ENCODE measurements at places on chromosomes 2 and 18.

GRCh38 chr2:233145726-233146125 lies 85.6 kb downstream of the INPP5D start:
- DNase-seq = no peak

- no peak for DNase-seq
Measured at GRCh38 chr2:19785867-19786266, 115.9 kb downstream of the TTC32 start.

DNA sequence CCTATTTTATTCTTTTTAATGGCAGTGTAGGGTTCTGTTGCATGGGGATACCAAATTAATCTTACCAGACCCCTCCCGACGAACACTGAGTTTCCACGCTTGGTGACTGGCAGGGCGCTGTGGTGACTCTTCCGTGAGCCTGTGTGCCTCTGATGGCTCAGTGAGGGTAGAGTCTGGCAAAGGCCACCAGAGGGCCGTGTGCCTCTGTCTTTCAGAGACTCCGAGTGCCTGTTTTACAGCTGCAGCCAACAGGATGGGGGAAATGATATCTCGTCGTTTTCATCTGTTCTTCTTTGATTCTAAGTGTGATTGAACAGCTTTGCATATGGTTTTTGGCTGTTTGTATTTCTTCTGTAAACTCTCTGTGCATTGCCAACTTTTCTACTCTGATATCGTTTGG lies 99.8 kb downstream of the ZNF236 start:
- peak; percentile 55 for DNase-seq

DNA sequence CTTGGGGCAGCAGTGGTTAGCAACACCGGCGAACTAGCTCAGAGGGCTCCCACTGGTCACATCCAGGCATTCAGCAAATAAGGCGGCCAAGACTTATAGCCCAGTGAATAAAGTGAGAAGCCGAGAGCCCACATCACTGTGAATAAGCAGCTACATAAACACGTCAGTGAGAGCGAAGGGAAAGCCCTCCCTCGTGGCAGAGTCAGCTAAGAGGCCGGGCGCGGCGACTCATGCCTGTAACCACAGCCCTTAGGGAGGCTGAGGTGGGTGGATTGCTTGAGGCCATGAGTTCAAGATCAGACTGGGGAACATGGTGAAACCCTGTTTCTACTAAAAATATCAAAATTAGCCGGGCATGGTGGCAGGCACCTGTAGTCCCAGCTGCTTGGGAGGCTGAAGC lies 5.2 kb downstream of the D2HGDH start:
- DNase-seq = no peak

- DNase-seq = no peak
Measured at GRCh38 chr2:241893265-241893664, 23.7 kb downstream of the RTP5 start.

DNA sequence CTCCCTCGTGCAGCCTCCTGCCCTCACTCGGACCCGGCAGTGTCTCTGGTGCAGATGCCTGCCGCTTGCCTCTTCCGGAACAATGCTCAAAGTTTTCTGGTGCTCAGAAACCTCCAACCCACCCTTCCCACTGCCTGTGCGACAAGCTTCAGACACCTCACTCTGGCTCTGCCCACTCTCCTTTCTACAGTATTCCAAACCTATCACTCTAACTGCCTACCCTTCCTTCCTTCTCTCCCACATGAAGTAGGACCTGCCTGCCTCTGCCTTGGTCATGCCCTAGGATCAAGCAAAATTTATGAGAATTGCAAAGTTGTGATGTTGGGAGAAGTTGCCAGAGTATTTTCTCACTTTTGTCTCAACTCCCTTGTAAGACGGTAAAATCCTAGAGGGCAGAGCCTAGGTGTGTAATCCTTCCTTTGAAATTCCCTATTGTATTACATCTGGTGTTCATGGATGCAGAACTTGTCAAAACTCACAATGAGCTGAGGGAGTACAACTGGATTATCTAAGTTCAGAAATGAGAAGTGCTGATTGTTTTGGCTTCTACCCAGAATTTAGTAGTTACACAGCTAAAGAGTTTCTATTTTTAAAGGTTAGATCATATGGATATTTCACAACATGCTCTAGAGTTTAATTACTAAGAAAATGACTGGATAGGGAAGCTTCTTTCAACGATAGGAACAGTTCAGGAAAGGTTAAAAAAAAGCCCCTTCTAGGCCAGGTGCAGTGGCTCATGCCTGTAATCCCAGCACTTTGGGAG lies 7.2 kb downstream of the NPC1 start:
- DNase-seq = no peak

GRCh38 chr2:235937936-235938335 lies 230.2 kb downstream of the GBX2 start:
- DNase-seq = no peak

- no peak for DNase-seq
Measured at GRCh38 chr2:208490492-208490891, 83.9 kb downstream of the PTH2R start.

DNA sequence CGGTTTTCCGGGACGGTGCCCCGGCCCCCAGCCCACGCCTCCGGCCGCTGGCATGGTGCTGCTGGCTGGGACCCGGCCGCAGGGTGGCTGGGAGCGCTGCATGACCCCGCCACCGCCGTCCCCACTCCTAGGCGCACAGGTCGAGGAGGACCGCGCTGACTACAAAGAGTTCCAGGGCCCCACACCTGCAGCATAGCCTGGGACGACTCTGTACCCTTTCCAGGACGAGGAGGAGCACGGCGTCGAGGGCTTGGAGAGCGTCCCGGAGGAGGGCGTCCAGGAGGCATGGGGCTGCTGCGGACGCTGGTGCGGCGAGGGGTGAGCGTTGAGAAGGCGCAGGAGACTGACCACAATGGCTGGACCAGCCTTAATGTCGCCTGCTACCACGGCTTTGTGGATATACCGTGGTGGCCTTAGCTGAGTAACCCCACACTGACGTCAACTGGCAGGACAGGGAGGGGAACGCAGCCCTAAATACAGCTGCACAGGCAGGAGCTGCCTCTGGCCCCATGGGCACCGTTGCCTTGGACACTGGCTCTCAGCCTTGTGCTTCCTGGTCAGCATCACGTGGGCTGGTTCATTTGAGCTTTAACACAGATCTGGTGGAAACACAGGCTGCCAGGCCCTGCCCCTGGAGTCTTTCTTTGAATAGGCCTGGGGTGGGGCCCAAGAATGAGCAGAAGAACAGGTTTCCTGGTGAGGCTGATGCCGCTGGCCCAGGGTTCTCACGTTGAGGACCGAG lies 40.9 kb upstream of the TRIM43B start:
- DNase-seq = no peak

DNA sequence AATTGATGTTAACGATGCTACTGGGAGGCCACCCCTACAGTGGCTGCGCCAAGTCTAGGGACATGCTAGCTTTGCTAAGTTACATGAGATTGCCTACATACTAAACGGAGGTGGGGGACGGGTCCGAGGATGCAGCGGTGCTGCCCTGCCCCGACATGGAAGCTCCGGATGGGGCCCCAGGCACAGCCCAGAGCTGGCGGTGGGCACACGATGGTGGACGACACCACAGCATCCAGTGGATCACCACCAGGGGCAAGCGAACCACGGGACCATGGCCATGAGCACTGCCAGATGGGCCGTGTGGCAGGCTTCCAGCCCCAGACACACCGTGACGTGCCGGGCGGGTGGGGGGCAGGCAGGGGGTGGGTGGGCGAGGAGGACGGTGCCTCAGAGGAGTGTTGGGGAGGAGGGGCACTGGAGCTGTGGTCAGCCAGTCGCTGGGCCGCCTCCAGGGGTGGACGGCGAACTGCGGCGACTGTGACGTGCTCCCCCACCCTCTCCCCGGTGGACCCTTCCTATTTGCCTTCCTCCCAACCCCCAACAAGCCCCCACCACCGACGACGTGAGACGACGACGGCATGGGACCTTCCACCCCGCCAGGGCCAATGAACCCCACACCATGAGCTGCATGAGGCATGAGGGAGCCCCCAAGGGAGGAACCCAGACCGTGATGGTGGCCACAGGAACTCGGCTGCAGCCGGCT lies 90.6 kb upstream of the ANKRD30BL start:
- DNase-seq = no peak

GRCh38 chr2:197993830-197994229 lies 189.4 kb downstream of the PLCL1 start:
- no peak for DNase-seq

- no peak for DNase-seq
Measured at GRCh38 chr2:134603966-134604365, 114.8 kb downstream of the TMEM163 start.

- DNase-seq = no peak
Measured at GRCh38 chr2:218885981-218886947, 5.6 kb downstream of the WNT10A start.

- DNase-seq = no peak
Measured at GRCh38 chr2:8406271-8406670, 275.6 kb upstream of the ID2 start.

DNA sequence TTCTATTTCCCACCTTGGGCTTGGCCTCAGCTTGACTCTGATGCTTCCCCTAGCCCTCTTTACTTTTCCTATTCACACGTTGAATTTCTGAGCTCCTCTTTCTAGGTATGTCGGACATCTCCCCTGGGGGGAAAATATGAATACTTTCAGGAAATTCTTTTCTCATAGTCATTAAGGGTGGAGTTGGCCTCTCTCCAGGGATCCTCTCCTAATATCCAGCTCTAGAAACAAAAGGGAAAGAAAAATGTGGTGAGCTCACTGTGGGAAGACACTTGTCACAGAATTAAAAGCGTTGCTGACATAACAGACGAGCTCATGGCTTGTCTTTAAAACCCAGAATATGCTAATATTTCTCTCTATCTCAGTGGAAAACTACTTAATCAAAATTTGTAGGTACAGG lies 132.7 kb upstream of the MEX3C start:
- no peak for DNase-seq

DNA sequence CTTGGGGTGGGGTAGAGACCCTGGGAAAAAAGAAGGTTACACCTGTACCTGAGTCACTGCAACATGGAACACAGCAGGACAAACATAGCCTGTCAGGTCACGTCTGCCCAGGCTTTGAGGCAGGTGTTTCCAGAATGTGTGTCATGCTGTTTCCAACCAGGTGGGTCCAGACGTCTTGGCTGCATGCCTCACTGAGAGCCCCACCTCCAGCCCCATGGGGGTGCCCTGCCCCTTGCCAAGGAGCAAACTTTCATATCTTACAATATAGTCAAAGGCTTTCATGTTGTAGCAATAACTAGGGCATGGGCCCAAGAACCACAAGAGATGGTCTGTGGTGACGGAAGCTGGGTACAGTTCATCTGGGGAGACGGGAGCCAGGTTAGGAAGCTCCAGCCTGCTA lies 499.7 kb downstream of the BCL11A start:
- no peak for DNase-seq

DNA sequence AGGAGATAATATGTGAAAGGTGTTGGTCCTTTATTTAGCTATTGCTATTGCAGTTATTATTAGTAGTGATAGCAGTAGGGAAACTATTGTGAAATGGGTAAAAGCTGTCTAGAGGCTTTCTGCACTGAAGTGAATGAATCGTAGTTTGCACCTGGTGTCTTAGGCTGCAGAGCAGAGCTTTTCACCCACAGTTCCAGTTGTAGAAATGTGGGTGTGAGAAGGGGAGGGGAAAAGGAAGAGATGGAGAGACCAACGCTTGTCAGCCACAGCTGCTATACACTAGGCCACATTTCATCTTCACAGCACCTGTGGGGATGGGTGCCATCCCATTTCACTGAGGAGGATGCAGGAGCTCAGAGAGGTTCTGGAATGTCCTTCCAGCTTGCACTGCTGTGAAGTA lies 50.0 kb downstream of the TRPM8 start:
- DNase-seq = no peak

DNA sequence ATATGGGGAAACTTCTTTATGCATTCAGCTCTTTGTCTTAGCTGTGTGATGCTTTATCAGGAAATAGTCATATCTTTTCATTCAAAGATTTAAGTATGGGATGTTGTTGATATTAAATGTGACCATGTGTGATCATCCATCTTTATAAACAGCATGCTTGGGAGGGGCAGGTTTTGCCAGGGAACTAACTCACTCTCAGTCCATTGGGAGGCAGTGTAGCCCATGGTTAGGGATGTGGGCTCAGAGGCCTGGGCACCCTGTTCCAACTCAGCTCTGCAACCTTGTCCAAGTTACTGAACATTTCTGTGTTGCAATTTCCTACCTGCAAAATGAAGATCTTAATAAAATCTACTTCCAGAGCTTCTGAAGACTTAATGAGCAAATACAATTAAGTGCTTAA lies 92.0 kb upstream of the BCL2L11 start:
- DNase-seq = no peak

GRCh38 chr2:20456636-20457426 lies 10.0 kb downstream of the RHOB start:
- DNase-seq = no peak

GRCh38 chr2:168726375-168726774 lies 76.1 kb upstream of the NOSTRIN start:
- DNase-seq = no peak

- DNase-seq = no peak
Measured at GRCh38 chr2:34121076-34121475, 522.0 kb upstream of the FAM98A start.

- DNase-seq = no peak
Measured at GRCh38 chr2:237378650-237379049, 35.3 kb downstream of the COL6A3 start.

DNA sequence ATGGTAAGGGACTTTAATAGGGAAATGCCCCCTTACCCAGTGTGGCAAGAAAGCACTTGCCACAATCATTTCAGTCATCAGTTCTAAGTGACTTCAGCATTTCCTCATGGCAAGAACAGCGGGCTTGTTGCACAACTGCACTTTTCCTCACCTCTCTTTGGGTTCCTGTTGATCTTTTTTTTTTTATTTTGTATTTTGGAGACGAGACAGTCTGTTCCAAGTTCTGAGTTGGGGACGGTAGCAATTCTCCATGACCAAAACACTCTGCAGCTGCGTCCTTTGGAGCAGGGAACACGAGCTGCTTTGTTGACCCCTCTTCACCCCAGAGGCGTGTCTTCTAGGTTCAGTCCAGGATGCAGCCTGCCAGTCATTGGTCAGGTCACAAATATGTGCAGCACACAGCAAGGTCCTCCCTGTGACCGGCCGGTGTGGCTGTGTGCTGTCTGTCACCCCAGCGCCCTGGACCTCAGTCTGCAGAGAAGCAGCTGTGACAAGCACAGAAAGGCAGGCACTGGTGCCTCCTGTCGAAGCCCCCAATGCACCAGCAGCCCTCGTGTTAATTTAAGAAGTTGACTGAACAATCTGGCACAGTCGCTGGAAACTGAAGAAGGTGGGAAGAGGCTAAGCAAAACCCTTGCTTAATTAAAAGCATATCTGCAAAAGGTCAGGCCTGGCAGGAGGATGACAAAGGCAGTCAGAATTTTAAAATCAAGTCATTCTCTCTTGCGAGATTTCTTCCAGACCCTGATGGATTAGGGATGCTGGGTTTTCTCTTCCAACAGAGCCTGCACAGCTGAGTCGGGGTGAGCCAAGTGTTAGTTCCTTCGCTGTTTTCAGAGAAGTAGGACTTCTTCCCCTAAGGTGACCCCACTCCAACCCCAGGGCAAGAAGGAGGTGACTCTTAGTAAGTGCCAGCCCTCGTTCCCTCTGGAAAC lies 96.7 kb upstream of the COPS8 start:
- no peak for DNase-seq

DNA sequence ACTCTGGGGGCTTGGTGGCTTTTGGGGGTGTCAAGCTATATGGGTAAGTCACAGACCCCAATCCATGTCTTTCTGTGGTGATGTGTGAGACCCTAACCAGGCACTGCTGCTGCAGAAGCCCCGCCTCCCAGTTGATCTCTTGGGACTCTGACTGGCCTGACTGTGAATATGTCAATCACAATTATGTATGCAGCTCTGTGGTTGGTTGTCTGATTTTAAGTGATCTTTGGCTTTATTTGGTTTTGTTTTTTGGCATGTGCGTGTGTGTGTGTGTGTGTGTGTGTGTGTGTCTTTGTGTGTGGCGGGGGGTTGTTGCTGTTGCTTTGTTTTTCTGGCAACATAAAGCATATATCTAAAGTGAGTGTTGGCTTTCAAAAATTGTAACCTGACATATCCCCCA lies 78.5 kb upstream of the GLS start:
- no peak for DNase-seq

All from CD4-positive, alpha-beta T cell treated with Interleukin-12 subunit alpha and Interleukin-12 subunit beta, for 1 hour (primary cell).